ENCODE measurements at places on chromosomes 16 and 17.

DNA sequence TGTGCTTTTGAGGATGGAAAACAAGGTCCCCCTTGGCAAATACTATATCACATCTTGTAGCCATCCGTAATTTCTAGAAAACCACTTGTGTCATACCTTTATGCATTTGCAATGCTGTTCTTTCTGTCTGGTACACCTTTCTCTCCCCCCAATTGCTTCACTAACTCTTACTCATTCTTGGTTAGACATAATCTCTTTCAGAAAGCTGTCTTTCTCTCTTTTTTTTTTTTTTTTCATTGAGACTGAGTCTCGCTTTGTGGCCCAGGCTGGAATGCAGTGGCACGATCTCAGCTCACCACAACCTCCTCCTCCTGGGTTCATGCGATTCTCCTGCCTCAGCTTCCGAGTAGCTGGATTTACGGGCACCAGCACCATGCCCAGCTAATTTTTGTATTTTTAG is 94.9 kb upstream of the C17orf78 start:
- DNase-seq, result no peak

- DNase-seq, result no peak
Observed at GRCh38 chr17:81502471-81503017, 10.1 kb downstream of the ACTG1 start.

DNA sequence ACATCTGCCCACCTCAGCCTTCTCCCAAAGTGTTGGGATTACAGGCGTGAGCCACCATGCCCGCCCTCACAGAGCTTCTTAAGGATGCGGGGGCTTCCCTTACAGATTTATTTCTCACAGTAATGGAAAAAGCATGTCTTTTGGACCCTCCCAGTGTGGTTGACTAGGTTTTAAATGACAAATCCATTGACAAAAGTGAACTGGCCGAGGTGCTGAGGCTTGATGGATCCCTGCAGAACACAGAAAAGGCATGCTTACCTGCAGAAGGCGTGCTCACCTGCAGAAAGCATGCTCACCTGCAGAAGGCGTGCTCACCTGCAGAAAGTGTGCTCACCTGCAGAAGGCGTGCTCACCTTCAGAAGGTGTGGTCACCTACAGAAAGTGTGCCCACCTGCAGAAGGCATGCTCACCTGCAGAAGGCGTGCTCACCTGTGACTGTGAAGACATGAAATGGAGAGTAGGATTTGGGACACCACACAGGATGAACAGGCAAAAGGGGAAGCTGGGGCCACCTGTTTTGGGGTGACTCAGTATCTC is 15.1 kb upstream of the BBS2 start:
- DNase-seq, result no peak

DNA sequence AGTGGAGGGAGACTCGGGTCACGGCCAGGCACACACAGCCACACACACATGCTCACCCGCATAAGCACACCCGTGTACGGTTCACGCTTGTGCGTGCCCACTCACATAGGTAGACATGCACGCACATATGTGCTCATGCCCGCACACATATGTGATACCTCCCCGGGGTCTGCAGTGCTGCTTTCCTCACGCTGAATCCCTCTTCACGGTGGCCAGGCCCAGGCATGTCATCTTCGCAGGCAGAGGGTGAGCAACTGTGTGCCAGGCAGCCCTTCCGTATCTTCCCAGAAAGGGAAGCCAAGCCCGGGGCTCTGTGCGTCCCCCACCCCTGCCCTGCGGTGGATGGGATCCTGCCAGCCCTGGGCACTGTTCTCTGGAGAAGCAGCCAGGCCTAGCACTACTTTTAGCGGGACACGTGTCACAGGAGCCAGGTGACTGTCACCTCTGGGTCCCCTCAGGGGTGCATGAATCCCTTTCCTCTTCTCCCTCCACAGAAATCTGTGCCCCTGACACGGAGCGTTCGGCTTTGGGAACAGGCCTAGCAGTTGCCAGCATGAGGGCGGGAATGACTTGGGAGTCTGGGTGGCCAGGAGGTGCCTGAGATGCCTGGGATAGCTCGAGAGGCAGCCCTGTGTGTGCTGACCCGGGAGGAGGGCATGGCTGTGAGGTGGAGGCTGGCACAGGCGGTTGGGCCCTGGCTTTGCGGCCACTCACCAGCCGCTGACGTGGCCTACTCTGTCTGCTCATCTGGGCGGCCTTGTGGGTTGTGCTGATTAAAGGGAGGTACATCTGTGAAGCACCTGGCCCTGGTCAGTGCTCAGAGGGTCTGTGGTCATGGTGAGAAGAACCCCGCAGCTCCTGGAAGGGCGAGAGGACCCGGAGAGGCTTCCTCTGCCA is 47.5 kb downstream of the BAIAP2 start:
- no peak for DNase-seq

DNA sequence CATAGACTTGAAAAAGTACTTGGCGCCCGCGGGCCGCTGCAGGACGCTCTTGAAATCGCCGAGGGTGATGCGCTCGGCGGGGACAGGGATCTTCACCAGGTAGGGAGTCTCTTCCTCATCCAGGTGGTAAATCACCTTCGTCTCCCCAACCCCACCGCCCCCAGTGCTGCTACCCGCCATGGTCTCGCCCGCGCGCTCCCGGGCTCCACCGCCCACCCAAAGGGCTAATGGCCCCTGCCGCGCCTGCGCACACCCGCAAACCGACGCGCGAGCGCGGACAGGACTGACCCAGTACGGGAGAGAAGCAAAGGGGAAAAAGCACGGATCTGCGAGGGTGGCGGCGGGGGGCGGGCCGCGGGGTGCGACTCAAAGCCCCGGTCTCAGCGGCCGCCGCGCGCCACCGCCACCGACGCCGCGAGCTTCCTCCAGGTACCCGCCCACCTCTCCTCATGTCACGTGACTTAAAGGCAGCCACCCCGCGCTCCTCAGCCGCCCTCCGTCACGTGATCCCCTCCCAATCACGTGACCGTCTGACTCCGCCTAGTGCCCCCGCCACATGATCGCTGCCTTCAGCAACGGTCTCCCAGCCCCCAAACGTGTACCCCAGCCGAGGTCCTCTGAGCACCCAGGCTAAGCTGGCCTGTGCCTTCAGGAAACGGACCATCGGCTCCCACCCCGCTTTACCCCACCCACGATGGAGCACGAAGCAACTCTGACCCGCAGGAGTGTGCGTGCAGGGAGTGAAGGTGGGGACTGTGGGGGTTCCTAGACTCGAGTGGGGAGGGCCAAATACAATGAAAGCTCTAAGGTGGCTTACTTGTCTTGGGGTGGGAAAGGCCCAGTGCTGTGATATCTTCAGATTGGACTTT is at the start of gene DVL2:
DVL2 (minus strand) TSS at position 435 of the 869 bp plus-strand sequence; CDS start at position 180, 255 bp downstream.
- DNase-seq, result peak; percentile 94

DNA sequence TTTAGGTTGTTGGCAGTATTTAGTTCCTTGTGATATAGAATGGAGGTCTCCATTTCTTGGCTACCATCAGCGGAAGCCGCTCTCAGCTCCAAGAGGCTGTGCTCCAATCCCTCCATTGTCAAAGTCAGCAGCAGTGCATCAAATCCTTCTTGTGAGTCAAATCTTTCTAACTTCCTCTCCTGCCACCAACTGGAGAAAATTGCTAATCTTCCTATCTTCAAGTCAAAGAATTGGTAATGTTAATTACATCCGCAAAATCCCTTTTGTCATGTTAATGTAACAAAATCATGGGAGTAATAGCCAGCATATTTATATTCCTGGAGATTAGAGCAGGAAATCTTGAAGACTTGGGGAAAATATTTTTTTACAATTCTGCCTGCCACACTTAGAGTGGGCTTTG is 436.4 kb upstream of the DYNLRB2 start:
- no peak for DNase-seq

GRCh38 chr16:12406158-12406557 is 397.5 kb downstream of the CPPED1 start:
- no peak for DNase-seq

GRCh38 chr17:4973256-4974114 is 5.9 kb upstream of the SPAG7 start:
- DNase-seq, result no peak

DNA sequence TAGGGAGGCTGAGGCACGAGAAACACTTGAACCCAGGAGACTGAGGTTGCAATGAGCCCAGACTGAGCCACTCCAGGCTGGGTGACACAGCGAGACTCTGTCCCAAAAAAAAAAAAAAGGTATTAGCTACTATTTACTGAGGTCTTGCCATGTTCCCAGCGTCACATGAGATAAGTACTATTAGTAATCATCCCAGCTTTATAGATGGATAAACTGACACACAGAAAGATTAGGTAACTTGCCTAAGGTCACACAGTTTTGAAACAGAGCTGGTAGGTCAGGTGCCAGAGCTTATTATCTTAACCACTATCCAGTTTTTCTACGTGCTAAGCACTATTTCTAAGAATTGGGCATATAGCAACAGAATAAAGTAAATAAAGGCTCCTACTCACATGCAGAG is 51.6 kb downstream of the TEX14 start:
- DNase-seq, result no peak

- no peak for DNase-seq
Observed at GRCh38 chr17:58703137-58703915, 10.9 kb downstream of the RAD51C start.

DNA sequence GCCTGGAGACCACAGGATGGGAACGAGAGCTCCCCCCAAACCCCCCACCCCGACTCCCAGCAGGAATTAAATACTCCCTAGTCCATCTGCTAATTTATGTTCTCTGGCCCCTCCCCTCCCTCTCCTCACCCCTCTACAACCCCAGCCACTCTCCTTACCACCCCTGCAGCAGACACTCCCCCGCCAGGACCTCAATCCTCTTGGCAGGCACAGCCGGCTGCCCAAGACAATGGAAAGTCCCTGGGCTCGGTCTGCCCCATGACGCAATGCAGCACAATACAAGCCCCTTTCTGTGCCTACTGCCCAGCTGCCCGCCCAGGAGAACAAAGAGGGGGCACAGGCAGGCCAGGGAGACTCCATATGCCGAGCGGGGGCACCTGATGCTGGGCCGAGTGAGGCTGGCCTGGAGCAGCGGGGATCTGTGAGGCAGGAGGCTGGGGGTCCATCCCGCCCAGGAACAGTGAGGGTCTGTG is 30.3 kb upstream of the CDC42EP4 start:
- no peak for DNase-seq

DNA sequence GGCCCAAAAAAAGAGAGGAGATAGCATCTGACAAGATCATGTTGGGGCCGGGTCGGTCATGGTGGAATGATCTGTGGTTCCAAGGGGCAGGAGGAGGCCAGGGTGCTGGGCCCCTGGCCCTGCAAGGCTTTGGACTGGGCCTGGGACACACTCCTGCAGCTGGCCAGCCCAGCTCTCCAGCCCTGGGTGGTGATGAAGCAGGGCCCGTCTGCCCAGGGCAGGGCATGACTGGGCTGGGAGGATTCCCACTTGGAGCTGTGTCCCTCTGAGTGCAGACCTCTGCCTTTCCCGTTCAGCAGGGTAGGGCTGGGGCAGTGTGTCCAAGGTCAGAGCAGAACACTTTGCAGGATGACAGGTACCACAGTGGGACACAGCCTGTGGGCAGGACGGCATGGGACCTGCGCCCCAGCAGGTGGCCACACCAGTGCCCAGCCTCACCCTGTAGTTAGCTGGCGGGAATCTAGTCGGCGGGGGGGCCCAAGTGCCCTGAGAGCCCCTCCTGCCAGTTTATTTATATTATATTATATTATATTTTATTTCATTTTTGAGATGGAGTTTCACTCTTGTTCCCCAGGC is 27.6 kb upstream of the MYO15B start:
- no peak for DNase-seq

- DNase-seq, result no peak
Observed at GRCh38 chr17:72771734-72772133, 320.8 kb downstream of the SLC39A11 start.

GRCh38 chr16:87626905-87627304 is 24.6 kb downstream of the JPH3 start:
- DNase-seq, result no peak

DNA sequence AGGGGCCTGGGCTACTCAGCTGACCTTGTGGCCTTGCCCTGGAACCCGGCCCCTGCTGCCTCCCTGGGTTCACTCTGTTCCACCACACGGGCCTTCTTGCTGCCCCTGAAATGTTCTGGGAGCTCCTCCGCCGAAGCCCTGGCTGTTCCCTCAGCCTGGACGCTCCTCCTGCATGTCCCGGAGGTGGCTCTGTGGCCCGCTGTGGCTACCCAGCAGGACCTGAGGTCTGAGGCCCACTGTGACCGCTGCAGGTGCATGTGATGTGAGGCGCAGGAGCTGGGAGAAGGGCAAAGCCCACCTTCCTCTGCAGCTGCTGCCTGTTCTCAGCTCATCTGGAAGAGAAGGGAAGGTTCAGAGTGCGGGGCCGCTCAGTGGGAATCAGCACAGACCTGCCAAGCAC is 38.9 kb upstream of the ACSF3 start:
- no peak for DNase-seq

GRCh38 chr17:50867363-50868139 is 1.4 kb upstream of the TOB1 start:
- peak; percentile 89 for DNase-seq

DNA sequence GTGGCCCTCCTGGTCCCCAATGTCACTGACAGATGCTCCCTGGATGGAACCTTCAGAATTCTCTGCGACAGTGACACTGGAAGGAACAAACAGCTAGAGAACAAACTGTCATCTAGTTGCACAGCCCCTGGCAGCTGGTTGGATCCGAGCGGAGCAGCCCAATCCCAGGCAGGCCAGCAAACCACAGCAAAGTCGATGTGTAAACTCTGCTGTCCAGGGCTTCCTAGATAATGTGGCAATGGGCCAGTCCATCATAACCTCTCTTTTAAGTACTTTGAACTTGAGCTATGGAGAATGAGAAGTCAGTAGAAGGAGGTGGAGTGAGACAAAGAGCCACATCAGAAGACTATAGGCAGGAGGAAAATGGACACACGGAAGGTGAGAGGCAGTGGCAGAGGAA is 323.0 kb downstream of the CBLN1 start:
- no peak for DNase-seq

- DNase-seq, result no peak
Observed at GRCh38 chr16:87864331-87864989, 4.8 kb downstream of the SLC7A5 start.
